ENCODE measurements at places on chromosomes 5 and 9.

DNA sequence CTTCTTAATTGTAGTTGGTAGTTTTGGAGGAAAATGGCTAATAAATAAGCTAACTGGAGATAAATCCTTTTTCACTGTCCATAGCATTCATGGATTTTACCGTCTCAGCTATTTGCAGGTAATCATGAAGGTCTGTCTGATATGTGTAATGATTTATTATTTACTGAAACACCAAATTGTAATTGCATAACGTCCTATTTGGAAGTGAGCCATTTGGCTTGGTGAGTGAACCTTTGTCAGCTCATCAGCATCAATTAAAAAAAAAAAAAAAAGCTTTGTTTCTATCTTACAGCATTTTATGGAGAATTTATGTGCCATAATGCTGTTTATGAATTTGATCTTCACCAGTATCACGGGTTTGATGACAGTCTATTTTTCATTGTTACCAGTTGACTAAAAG is 20.2 kb downstream of the RECK start:
- DNase-seq, result no peak

GRCh38 chr5:149333711-149334443 is 11.4 kb upstream of the GRPEL2 start:
- no peak for DNase-seq

DNA sequence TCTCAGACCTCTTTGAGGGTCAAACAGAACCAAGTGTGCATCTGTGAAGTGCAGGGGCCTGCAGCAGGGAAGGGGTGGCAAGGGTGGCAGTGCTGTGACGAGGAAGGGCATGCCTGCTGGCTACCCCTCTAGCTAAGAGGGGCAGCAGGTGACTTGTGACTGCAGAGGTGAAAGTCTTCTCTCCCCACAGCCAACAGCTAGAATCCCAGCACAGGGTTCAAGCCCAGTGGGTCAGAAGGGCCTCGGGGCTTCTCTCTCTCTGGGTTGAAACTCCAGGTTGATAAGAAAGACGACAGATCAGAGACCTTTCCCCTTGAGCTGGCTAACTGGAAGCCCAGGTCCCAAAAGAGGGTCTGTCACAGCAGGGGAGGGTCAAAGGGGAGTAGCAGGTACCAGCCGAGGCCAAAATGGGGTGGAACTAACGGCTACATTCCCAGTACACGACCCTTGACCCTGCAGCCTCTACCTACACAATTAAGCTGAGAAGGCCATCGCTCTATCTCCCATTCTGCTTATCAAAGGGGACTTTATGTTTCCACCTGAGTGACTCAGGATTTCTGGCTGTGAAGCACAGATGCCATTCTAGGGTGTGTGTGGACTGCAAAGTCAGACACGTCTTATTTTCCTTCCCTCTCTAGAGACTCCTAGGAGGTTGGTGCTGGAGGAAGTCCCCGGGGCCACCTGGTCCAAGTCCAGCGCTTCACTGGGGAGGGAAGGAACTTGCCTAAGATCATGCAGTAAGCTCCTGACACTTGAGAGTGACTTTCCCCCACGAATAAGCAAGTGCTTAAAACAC is 14.6 kb downstream of the ANKS6 start:
- no peak for DNase-seq

GRCh38 chr5:102937894-102938293 is 182.0 kb downstream of the GIN1 start:
- no peak for DNase-seq

GRCh38 chr5:16992444-16992843 is 56.4 kb upstream of the MYO10 start:
- no peak for DNase-seq

- DNase-seq, result no peak
Measured at GRCh38 chr9:122463828-122464632, 13.7 kb downstream of the OR1J1 start.

DNA sequence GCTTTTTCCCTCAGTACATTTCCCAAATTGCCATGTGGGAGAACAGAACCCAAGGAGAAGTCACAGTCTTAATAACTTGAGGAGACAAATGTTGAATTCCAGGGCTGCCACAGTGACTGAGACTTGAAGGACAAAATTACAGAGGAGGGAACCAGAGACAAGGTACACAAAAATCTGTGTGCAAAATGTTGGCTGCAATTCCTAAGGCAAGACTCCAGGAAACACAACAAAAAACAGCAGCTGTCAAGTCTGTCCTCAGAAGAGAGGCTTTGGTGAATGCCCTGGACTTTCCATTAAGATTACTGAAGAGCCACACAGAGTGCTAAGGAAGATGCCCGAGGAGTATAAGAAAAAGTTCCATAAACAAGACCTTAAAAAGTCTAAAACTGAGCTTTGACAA is 21.1 kb downstream of the AP3B1 start:
- no peak for DNase-seq

DNA sequence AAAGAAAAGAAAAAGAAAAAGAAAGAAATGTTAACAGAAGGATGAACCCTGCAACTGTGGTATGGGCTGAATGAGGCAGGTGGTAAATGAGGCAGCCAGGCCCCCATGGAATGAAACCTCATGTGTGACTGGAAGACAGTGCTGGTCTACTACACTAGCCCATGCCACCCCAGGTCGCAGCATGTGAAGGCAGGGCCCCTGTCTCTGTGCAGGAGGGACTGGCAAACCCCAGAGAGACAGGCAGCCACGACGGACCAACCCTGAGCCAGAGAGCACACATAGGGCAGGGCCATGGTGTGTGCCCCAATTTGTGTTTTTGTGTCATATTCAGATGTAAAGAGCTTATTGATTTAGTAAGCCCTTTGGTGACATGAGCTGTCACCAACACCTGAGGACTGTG is 198.5 kb downstream of the FBN2 start:
- DNase-seq, result no peak
